ENCODE measurements at places on chromosomes 12 and 14.

- no peak for DNase-seq
Measured at GRCh38 chr14:105096206-105096875, 31.1 kb upstream of the GPR132 start.

GRCh38 chr14:105894125-105894977 is 368.0 kb downstream of the TMEM121 start:
- no peak for DNase-seq

DNA sequence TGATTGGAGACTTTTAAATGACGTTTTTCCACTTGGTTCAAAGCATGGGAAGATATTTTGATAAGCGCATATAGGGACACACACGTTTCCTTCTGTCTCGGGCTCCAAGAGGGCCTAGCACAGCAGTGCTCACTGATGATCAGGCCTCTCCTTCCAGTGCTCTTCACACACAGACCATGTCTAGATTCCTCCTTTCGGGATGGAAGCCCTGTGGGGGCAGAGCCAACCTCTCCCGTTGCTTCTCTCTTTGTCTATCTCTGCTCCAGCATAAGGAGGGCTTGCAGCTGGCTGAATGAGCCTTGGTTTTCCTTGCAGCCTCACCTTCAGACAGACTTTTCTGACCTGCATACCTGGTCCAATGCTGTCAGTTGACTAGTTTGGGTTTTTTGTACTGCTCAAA is 22.3 kb downstream of the GPRC5D start:
- no peak for DNase-seq

DNA sequence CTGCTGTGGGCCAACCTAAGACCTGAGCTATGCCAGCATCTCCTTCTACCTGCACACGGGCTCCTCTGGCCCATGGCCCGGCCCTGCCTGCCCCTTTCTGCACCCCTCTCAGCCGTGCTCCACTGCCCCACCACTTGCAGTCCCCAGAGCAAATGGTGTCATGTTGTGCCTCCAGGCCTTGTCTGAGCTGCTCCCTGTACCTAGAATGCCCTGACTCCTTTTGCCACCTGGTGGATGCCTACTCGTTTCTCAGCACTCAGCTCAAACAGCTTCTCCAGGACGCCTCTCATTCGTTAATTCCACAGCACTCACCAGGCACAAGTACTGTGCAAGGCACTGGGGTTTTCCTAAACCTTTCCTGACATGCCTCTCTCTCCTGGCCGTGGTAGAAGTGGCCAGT is 63.2 kb upstream of the PNMA1 start:
- DNase-seq, result no peak

- DNase-seq, result no peak
Measured at GRCh38 chr14:76465664-76466063, 89.7 kb downstream of the ESRRB start.

GRCh38 chr14:20652996-20653975 is 11.8 kb upstream of the OR6S1 start:
- no peak for DNase-seq

- no peak for DNase-seq
Measured at GRCh38 chr14:68448252-68448902, 344.5 kb downstream of the ZFP36L1 start.

DNA sequence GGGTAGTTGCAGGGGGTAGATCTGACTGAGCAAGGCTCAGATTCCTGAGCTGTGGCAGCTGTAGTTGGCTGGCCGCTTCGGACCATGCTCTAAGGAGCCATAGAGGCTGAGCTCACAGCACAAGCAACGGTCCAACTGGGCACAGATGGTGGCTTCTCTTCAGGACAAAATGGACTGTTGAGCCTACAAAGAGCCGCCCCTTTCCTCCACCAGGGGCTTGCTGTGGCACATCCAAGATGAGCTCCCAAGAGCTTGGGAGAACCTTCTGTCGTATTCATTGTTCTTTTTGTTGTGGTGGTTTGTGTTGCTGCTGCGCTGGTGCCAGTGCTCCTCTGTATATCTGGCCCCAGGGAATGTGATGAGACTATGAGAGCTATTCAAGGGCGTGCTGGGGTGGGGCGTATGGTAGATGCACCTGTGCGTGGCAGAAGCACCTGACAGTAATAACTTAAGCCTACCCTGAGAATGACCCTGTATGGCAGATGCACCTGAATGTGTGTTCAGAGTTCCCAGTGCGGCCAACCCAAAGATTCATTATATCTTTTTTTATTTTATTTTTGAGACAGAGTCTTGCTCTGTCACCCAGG is 17.8 kb upstream of the LGALS3 start:
- DNase-seq, result no peak

DNA sequence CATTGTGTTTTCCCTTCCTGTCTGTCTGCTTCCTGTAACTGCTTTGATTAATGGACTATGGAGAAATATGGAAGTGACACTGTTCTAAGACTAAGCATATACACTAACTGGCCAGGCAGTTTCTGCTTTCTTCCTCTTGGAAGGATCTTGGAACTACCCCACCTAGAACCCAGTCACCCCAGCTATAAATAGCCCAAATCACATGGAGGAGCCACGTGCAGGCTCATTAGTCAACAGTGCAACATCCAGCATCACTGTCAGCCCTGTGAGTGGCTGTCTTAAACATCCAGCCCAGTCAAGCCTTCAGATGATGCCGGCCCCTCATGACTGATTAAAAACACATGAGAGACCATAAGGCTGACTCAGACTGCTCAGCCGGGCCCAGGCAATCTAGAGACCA is 39.2 kb downstream of the BCAT1 start:
- DNase-seq, result no peak

All from iPS DF 19.7 (cell line).